NCI-H187 treated with DMSO at 0.1 percent for 48 hours (cell line): ENCODE measurements at places on chromosomes 12 and 14.

- no peak for DNase-seq
Measured at GRCh38 chr14:98197933-98198332, 1074.1 kb downstream of the BCL11B start.

DNA sequence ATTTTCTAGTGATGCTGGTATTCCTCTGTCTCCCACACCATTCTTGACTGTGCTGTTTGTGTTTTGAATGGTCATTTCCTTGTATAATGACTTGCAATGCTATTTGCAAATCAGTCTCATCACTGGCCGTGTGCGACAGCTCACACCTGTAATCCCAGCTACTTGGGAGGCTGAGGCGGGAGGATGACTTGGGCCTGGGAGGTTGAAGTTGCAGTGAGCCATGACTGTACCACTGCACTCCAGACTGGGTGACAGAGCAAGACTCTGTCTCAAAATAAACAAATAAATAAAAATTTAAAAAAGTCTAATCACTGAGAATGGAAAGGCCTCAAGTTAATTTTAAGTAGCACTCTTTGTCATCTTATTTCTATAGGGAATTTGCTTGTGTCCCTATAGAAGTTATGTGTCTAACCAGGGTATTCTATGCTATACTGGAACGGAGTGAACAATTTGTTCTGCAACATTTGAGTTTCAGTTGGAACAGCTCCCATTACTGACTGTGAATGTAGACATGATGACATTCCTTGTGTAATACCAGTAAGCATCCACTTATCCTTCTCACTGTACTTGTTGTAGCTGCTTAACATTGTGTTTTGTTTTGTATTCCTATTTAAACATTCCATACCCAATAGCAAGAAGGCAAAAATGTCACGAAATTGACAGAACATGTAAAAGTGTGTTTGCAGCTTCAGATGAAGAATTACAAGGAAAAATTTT is 126.3 kb downstream of the MGST1 start:
- peak; percentile 14 for DNase-seq

DNA sequence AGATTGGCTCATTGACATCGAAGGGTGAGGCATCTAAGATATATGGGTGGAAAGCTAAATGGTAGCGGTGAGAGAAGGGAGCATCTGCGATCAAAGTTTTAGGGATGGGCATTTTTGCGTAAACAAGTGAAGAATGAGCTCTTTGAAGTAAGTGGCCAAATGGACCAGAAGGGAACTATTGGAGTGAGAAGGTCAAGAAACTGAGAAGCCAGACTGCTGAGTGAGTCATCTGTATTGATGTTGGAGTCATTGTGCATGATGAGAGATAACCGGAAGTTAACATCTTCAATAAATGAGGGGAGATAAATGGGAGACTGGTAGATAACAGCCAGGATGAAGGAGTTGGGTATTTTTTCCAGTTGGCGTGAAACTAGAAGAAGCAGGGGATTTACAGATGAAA is 271.9 kb upstream of the PDE3A start:
- no peak for DNase-seq

- DNase-seq = peak; percentile 15
Measured at GRCh38 chr14:68210729-68211299, 391.2 kb downstream of the RAD51B start.

GRCh38 chr14:91945751-91946621 is 1.5 kb downstream of the FBLN5 start:
- DNase-seq = no peak

GRCh38 chr12:56373515-56373914 is 10.9 kb upstream of the APOF start:
- DNase-seq = no peak

DNA sequence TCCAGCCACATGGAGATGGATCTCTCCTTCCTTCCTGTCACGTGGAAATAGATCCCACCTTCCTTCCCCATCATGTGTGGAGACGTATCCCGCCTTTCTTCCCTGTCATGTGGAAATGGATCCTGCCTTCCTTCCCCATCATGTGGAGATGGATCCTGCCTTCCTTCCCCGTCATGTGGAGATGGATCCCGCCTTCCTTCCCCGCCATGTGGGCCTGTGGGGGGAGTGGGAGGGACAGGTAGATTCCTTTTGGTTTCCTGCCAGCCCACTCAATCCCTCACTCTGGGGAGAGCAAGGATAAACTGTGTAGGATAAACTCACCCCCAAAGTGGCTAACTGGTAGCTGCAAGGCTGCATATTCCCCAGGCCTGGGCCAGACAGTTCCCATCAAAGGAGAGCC is 31.7 kb upstream of the TDRD9 start:
- no peak for DNase-seq
